ENCODE measurements at places on chromosomes 2 and 18.
A peak's percentile ranks its signal among the peaks of the same experiment; 100 is the strongest.

GRCh38 chr2:170139276-170139967 is 38.5 kb upstream of the MYO3B start:
- DNase-seq, result no peak

GRCh38 chr2:218218268-218219185 is 1.5 kb downstream of the ARPC2 start:
- peak; percentile 77 for DNase-seq

- no peak for DNase-seq
These were observed 277.3 kb downstream of the MBD5 start for GRCh38 chr2:148298196-148298595.

DNA sequence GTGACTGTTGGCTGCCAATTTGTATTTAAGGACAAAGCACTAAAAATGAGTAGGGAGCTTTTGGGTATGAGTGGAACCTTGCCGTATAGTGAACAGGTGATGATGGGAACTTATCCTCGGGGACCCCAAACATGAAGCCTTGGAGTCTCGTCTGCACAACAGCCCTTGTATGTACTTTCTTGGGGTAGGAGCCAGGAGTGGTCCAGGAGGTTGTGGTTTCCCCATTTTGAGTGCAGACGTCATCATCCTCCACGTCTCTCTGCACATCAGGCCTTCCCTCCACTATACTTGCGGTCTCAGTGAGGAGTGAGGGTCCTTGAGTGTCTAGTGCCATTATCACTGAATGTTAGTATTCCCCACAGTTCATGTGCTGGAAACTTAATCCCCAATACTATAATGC is 101.5 kb upstream of the HS6ST1 start:
- no peak for DNase-seq

DNA sequence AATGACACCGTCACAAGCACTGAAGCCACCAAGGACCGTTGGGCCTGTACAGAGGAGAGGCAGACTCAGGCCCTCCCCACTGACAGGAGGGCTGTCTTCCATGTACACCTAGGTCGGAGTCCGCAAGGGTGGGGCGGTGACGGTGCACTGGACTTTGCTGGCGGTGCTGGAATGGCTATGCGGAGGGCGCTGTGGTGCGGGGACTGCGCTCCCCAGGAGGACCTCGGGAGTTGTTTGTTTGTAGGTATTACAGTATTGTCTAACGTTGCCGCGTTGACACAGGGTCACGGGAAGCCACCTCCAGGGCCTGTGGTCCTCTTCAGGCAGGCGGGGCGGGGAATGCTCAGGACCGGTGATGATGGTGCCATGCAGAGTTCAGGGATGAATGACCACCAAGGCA is 126.2 kb downstream of the TPO start:
- DNase-seq, result no peak

GRCh38 chr18:62085756-62086155 is 101.1 kb downstream of the PIGN start:
- no peak for DNase-seq

DNA sequence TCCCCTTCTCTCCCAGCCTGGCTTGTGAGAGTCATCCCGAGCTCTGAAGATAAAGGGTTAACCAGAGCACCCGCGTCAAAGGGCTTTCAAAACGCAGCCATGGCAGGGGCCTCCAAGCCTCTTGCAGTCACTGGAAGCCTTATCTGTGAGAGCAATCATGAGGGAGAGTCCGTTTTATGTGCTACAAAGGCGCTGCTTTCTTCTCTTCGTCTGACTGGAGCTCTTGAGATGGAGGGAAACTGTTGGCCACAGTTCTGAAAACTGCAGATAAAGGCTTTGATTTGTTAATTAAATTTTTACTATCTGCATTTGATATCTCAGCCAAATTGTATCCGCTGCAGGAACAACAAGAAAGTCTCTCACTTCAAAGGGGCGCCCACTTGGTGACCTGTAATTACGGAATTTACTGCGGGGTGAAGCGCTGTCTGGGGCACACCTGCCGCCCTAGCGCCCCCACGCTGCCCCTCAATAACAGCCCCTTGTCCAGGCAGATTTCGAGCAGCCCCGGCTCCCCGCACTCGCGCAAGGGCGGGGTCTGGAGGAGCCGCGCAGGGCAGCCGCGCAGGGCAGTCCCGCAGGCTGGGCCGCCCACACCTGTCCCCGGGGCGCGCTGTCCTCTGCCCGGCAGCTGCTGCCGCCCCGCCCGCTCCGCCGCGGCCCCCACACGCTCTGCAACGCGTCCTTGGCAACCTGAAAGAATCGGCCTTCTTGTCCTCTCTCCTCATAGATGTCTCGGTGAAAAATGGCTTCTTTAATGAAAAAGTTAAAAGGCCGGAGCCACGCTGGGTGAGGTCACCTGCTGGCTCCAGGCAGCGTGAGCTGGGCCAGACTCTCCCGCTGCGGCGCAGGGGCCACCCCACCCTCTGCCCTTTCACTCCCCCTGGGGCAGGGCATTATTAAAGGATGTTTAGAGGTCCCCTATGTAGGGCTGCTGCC is 217.9 kb downstream of the VAPA start:
- DNase-seq, result no peak

GRCh38 chr2:62657783-62658182 is 47.7 kb upstream of the EHBP1 start:
- peak; percentile 8 for DNase-seq

- DNase-seq, result no peak
These were observed 55.3 kb upstream of the SETBP1 start for GRCh38 chr18:44625386-44625785.

GRCh38 chr2:3656762-3657721 is 958 bp upstream of the ALLC start:
- no peak for DNase-seq

- DNase-seq, result no peak
These were observed 3.6 kb downstream of the IGFBP2 start for GRCh38 chr2:216636551-216637450.

DNA sequence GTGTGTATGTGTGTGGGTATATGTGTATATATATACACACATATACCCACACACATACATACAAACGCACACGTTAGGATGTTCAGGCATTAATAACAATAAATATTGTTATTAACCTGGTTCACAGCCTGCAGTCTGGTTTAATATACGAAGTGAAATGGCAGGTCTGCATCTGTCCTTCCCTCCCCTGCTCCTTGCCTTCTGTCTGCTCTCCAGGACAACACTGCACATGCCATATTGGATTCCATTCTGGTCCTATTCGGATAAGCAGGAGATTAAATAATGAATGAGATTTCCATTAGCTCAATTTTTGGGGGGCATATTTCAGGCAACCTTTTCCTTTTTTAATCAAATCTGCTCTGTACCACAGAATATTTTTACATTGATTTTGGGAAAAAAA is 158.0 kb downstream of the CELF4 start:
- no peak for DNase-seq
